M059J (cell line): ENCODE measurements at places on chromosomes 5 and 9. TPM values are rescaled to one million over a fixed set of nuclear protein-coding genes. Genes with fewer than 3 reads are reported as not detected.

DNA sequence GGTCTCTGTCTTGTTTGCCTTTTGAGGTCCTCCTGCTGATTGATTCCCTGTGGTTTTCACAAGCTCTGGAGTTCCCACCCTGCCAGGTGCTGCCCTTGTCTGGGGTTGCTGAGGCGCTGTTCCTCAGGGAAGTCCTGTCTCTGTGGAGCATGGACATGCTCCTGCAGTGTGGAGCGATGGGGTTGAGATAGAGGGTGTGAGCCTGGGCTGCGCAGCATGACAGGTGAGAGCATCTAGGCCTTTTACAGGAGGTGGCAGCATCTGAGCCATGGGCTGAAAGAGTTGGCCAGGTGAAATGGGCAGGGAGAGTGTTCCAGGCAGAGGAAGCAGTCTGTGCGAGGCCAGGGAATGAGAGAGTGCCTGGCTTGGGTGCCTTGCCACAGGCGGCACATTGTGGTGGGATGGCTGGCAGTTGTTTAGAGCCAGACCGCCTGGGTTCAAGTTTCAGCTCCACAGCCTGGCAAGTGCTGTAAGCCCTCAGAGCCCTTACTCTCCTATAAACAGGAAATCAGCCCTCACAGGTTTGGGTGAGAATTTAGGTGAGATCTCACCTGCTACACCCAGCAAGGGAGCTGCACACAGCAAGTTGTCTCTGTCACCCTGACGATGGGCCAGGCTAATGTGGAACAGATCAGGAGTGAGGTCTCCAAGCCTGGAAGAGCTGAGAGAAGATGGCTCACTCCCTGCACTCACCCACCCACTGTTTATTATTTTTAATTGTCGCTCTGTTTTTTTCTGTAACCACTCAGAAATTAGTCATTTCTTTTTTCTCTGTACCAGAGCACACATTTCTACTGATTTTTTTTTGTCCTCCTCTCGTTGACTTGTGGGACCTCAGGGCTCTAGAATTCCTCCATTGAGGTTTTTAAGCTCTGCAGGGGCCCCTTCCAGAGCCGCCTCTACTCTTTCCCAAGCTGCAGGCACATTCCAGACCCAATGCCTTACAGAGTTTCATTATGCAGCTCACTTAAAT is 19.6 kb downstream of the TCOF1 start:
- DNase-seq = peak; percentile 83

DNA sequence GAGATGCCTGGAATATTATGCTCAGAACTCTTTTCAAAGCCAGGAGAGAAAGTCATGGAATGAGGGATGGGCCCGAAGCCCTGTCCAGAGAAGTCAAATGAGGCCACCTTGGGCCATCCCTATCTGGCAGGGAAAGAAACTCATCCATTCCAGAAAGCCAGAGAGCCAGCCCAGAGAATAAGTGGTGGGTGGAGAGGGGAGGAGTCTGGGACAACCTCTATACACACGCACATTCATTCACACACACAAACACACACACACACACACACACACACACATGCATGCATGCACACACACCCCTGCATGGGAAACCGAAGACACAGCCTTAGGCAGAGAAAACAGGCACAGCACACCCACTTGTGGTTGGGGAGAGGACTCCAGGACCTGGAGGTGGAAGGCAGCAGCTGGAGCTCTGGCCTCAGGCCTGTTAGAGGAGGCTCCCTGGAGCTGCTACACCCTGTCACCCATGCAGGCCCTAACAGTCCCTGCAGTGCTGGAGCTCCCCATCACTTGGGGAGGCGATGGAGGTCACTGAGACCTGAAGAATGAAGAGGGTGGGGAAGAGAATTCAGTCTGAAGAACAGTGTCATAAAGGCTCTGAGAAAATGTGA is 38.0 kb downstream of the TGFBI start:
- peak; percentile 45 for DNase-seq

GRCh38 chr5:149550594-149551226 is 529 bp downstream of the CSNK1A1 start:
- DNase-seq = peak; percentile 31

DNA sequence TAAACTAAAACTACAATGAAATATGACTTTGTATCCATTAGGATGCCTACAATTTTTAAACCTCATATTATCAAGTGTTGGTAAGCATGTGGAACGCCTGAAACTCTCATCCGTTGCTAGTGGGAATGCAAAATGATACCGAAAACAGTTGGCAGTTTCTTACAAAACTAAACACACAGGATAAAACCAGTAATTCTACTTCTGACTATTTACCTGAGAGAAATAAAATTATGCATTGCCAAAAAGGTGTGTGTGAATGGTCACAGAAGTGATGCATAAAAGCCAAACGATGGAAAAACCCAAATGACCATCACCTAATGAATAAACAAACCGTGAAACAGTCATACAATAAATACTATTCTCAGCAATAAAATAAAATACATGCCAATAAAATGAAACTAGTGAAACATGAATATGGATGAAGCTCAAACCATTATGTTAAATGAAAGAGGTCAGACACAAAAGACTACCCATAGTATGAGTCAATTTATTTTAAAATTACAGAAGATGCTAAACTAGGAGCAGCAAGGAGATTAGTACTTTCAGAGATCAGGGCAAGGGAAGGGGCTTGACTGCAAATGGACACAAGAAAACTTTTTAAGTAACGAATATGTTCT is 13.4 kb downstream of the AUH start:
- DNase-seq = no peak

- DNase-seq = no peak
Measured at GRCh38 chr5:157352756-157353340, 86.9 kb downstream of the CYFIP2 start.

- peak; percentile 86 for DNase-seq
Measured at GRCh38 chr9:22342491-22343217, 104.0 kb upstream of the DMRTA1 start.

DNA sequence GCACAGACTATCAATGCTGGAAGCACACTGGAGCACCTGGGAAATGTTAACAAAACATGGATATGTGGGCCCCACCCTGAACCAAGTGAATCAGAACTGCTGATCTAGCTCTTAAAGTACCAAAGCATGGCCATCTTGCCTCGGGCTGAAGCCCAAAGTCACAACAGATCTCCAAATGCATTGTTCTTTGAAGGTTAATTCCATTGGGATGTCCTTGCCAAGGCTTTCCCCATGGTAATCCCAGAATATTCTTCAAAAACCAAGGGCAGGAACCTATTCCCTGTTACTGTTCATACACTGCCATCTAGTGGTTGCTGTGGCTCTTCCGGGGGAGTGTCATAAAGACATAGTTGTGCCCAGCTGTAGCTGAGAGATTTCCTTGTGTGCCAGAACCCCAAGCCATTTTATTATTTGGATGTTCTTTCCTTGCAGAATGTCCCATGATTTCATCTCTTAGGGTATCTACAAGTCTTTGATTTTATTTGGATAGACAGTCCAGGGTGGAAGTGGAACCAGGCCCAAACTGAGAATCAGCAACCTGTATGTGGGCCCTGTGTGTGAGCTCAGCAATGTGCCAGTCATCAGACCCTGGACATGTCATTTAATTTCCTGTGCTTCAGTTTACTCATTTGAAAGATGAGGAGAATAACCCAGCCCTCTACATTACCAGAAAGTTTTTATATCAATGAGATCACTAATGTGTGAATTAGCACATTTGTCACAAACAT is 290.0 kb downstream of the ACTL7B start:
- peak; percentile 84 for DNase-seq

- DNase-seq = no peak
Measured at GRCh38 chr5:165786073-165786472, 2280.7 kb downstream of the MAT2B start.

GRCh38 chr9:137242269-137243203 is 1.4 kb downstream of the TUBB4B start:
- no peak for DNase-seq

DNA sequence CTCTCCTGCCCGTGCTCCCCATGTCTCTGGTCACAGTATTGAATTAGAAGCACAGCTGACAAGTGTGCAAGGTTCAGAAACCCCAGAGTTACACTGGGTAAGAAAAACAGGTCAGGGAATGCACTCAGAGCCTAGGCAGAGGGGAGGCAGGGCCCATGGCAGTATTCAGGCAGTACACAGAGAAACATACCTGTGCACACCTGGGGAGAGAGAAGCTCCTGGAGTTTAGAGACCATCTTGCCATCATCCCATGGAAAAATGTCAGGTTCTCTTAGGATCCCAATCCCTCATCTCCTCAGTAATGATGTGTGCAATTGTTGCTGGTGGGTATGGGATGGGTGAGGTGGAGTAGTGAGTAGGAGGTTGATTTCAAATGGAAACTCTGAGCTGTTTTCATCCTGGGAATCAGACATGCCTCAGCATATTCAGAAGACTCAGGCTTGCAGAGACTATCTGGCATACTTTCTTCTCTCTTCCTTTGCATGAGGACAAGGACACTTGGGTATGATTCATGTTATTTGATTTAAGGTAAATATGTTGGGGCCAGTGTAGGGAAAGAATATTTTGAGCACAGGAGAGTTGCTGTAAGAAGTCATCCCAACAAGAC is 228.5 kb downstream of the ESM1 start:
- DNase-seq = no peak

DNA sequence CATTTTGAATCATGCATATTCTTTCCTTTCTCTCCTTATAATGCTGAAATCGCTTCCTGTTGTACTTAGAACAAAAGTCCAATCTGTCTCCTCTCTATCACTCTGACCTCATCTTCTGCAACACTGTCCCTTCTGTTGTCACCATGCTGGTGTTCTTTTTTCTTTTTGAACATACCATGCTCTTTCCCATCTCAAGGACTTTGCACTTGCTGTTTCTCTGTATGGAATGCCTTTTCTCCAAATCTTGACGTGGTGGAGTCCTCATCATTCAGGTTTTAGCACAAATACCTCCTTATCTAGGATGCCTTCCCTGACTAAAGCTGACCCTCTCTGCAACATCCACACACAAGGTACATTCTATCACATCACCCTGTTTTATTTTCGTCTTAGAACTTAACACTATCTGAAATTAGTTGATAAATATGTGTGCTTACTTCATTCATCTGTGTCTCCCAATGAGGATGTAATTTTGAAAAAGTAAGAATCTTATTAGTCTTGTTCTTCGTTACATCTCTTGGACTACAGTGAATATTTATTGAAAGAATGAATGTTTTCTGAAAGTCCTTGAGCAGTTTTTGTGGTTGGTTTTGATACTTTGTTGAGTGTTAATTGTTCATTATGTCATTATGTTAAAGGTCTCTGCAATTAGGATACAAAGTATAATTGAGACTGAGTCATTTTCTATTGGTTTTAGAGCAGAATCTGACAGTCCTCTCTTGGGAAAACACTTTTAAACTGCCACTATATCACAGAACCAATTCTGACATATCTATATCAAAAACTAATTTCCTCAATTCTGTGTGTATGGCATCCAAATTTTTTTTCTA is 145.3 kb upstream of the RASA1 start:
- peak; percentile 28 for DNase-seq

GRCh38 chr5:72248410-72248981 is 71.5 kb downstream of the MRPS27 start:
- DNase-seq = peak; percentile 95

GRCh38 chr5:112857866-112858265 is 3.2 kb upstream of the SRP19 start:
- DNase-seq = no peak

DNA sequence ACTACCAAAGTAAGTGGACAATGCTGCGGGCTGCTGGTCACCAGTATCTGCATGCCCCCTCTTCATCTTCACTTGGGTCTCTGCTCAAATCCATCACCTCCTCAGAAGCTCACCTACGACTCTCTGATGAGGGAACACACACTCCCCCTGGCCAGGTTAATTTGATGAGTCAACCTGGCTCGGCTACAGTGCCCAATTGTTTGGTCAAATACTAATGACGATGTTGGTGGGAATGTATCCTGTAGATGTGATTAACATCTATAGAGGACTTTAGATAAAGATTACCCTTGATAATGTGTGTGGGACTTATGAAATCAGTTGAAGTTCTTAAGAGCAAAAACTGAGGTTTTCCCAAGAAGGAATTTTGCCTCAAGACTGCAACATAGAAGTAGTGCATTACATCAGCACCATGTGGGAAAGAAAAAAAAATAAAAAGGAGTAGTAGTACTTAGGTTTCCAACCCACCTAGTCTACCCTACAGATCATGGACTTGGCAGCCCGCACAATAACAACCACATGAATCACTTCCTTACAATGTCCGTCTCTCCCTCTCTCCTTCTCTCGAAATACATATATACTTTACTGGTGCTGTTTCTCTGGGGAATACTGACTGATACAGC is 467.3 kb downstream of the DNAH5 start:
- peak; percentile 93 for DNase-seq

GRCh38 chr9:2502760-2503159 is 118.8 kb upstream of the VLDLR start:
- DNase-seq = peak; percentile 79

- DNase-seq = peak; percentile 68
Measured at GRCh38 chr5:137113161-137113560, 386.0 kb downstream of the SPOCK1 start.

DNA sequence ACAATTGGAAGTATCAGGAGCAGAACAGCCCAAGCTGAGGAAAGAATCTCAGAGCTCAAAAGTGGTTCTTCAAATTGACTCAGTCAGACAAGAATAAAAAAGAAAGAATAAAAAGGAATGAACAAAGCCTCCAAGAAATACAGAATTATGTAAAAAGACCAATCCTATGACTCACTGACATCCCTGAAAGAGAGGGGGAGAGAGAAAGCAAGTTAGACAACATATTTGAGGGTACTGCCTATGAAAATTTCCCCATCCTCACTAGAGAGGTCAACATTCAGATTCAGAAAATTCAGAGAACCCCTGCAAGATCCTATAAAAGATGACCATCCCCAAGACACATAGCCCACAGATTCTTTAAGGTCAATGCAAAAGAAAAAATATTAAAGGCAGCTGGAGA is 173.2 kb downstream of the ALDH1A1 start:
- no peak for DNase-seq

DNA sequence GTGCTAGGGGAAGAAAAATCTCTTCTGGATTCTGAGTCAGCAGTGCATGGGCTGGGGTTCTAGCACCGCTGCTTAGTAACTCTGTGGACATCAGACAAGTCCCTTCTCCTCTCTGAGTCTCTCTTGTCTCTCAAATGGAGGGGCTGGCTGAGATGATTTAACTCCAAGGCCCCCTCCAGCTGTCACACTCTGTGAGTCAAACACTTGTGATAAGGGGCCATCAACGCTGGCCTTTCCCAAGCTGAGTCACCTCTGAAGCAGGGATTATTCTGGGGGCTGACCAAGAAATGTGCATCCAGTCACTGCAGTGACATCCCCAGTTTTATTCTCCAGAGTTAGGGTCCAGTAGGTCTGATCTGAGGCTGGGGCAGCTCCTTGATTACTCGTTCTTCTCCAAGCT is 110.4 kb upstream of the ZNF462 start:
- DNase-seq = peak; percentile 13

- DNase-seq = no peak
Measured at GRCh38 chr9:100573655-100574260, 4.1 kb upstream of the CAVIN4 start.

The CER1 gene
- not detected in 2 replicates for total RNA-seq

The SAPCD2 gene
- total RNA-seq = 11.8 and 28.5 TPM in 2 replicates

The MVB12B gene
- 1.5 and 3.2 TPM in 2 replicates for total RNA-seq

The ARL15 gene
- total RNA-seq = 7.9 and 20.6 TPM in 2 replicates

The PJA2 gene
- 42.0 and 58.9 TPM in 2 replicates for total RNA-seq

The FAM151B gene
- total RNA-seq = 1.6 TPM in 1 of 2 replicates, not detected in the other

The TRIM36 gene
- total RNA-seq = 1.6 and 3.6 TPM in 2 replicates

The OXCT1 gene
- total RNA-seq = 17.8 and 23.5 TPM in 2 replicates
